ENCODE measurements at places on chromosomes 13 and 19.

DNA sequence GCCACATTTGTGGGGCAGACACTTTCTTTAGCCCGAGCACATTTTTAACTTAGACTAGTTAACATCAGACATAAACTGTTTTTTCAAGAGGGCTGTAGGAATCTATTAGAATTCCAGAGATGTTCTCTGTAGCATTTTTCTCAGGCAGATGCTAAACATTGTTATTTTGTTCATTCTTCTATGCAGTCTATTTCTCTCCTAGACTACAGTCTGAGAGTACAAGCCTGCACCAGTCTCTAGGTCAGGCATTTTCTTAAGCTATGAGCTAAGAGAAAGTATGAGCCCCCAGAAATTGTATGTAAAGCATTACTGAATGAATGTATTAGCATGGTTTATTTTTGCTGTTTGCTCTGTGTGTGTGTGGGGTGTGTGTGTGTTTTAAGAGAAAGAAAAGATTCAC, 923 bp upstream of the C13orf42 start:
- H3K36me3 ChIP-seq: peaks cover 2% of the 10 kb centered on the region
- no peak for DNase-seq

- DNase-seq: no peak
- H3K4me1 ChIP-seq: no peaks in the 10 kb centered on the region
- no peak overlapping the region for H3K27ac ChIP-seq
- no peak overlapping the region for H3K4me3 ChIP-seq
- H3K27me3 ChIP-seq: no peaks in the 10 kb centered on the region
- H3K36me3 ChIP-seq: peaks cover 3% of the 10 kb centered on the region
These were observed 22.3 kb downstream of the TMEM161A start for GRCh38 chr19:19115954-19116353.

- H3K27ac ChIP-seq: peak overlapping the region; percentile 88
- H3K4me3 ChIP-seq: peak overlapping the region; percentile 92
- peaks cover 1% of the 10 kb centered on the region for H3K36me3 ChIP-seq
- DNase-seq: peak; percentile 97
These were observed 7.4 kb downstream of the FGF14 start for GRCh38 chr13:102394158-102395053.

- H3K27me3 ChIP-seq: no peaks in the 10 kb centered on the region
- DNase-seq: no peak
- no peaks in the 10 kb centered on the region for H3K36me3 ChIP-seq
These were observed 481.4 kb downstream of the COG6 start for GRCh38 chr13:40136896-40137295.

DNA sequence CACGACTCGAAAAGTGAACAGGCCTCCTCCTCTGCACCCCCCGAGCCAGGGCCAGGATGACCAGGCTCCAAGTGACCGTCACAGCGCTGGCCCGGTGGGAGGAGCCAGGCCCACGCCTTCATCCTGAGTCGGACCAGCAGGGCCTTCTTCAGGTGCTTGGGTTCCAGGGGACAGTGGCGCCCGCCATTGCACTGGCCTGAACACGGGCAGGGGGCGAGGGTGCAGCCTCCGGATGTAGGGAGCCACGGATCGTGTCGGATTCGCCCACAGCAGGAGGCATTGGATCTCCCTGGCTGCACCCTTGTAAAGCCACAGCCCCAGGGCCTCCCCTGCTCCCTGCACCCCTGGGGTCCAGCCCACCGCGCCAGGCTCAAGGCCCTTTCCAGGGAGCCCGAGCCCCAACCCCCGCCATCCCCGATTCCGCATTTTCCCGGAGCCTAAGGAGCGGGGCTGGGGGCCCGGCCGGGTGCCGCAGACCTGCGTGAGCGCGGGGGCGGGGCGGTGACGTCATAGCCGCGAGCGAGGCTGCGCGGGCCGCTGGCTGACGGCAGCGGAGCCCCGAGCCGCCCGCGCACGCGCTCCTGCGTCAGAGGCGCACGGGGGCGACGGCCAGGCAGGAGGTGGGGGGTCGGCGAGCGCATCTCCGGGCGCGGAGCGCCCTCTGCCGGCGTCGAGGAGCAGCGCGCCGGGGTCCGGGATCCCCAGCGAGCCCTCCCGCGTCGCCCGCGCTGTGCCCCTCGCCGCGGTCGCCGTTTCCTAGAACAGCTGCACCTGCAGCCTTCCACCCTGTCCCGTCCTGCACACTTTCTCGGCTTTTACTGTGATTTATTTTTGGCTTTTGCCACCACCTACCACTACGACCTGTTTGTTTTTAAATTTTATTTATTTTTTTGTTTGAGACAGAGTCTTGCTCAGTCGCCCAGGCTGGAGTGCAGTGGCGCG, 1.5 kb upstream of the ATP5F1D start:
- H3K27me3 ChIP-seq: peaks cover 8% of the 10 kb centered on the region
- no peaks in the 10 kb centered on the region for H3K36me3 ChIP-seq
- peak overlapping the region; percentile 96 for H3K4me3 ChIP-seq
- peak overlapping the region; percentile 79 for H3K27ac ChIP-seq
- DNase-seq: peak; percentile 96
- peaks cover 19% of the 10 kb centered on the region for H3K4me1 ChIP-seq

- H3K36me3 ChIP-seq: peaks cover 4% of the 10 kb centered on the region
- H3K4me1 ChIP-seq: no peaks in the 10 kb centered on the region
- H3K27me3 ChIP-seq: no peaks in the 10 kb centered on the region
- H3K4me3 ChIP-seq: no peak overlapping the region
- no peak overlapping the region for H3K27ac ChIP-seq
- no peak for DNase-seq
These were observed 19.0 kb upstream of the PLPP2 start for GRCh38 chr19:310141-310651.

- no peaks in the 10 kb centered on the region for H3K36me3 ChIP-seq
- no peak overlapping the region for H3K27ac ChIP-seq
- peaks cover 73% of the 10 kb centered on the region for H3K27me3 ChIP-seq
These were observed 16.9 kb upstream of the PARP4 start for GRCh38 chr13:24529478-24529877.

DNA sequence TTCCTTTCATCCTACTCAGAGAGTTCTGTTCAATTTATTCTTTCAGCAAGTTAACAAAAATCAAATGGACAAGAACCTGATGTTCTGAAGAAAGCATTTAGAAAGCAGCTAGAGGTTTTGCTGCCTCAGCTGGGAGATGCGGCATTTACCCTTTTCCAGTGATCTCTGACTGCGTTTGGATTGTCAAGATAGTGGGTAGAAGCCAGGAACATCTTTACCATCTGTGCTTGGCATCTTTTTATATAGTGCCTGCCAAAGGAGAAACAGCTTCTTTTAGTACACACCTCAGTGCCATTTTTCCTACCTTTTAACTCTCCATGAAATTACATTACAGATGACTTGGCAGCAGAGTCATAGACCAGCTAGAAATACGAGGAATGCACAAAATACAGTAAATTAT, 680.8 kb downstream of the SLITRK1 start:
- H3K36me3 ChIP-seq: no peaks in the 10 kb centered on the region
- no peak overlapping the region for H3K4me3 ChIP-seq
- no peaks in the 10 kb centered on the region for H3K27me3 ChIP-seq
- H3K27ac ChIP-seq: no peak overlapping the region
- no peak for DNase-seq

Data from T-helper 17 cell (primary cell).